ENCODE measurements at places on chromosomes 12 and 14.
A peak's percentile ranks its signal among the peaks of the same experiment; 100 is the strongest.

DNA sequence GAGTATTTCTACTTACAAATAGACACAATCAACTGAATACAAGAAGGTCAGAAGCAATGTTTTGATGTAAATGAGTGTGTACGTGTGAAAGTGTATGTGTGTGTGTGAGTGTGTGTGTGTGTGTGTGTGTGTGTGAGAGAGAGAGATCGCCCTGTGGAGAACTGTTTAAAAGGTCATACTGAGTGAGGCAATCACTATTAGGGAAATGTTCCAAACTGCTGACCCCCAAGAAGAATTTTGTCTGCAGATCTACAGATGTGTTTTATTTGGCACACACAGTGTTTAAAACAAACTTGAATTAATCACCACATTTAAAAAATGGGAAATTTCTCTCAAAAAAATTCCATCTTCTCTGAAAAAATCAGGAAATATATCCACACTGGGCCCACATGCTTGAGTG lies 1069.1 kb downstream of the SLC6A15 start:
- DNase-seq: peak; percentile 54

DNA sequence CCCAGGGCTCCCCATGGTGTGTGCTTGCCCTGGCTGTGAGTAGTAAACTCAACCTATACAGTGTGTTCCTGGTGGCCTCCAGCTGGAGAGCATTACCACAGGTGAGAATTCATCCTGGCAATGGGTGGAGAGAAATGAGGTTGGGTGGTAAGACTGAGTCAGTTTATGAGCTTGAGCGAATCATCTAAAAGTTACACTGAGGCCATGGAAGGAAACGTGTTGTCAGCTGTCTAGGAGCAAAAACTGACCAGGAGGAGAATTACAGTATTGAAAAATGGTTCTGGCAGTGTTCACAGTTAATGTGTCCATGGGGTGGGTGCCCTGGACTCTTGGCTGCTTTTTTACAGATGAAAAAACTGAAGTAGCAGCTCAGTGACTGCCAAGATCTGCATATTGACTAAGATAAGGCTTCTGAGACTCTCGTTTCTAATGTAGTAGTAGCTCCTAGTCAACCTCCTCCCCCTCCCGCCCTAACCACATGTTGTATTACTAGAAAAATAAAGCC lies 202.0 kb upstream of the AMIGO2 start:
- DNase-seq: peak; percentile 70

- no peak for DNase-seq
Measured at GRCh38 chr14:73610687-73611086, 1.6 kb upstream of the ACOT6 start.

GRCh38 chr12:77493302-77494168 lies 337.2 kb upstream of the NAV3 start:
- DNase-seq: no peak

DNA sequence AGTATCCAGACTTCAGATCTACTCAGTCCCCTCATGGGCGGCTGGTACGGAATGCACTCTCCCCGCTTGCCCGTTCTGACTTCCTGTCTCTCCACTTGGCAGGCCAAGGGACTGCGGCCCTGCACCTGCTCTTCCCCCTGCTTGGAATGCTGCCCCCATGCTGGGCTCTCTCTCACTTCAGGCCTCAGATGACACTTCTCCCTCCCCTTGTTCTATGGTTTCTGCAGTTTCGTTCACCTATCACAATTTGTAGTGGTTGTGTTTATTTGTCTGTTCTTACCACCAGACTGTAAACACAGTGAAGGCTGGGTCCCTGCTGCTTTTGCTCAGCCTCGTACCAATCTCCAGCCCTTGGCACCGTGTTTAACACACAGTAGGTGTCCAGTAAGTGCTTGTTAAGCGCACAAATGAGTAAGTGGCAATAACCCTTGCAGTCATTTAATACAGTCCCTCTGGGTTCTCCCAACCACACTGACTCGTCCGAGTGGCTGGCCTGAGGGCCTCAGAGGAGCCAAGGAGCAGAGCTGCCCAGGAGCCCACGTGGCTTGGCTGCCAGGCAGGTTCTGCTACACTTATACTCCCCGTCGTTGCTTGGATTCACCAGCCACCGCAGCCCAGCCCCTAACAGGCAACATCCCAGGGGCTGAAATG lies 11.8 kb downstream of the SLC6A12 start:
- no peak for DNase-seq

DNA sequence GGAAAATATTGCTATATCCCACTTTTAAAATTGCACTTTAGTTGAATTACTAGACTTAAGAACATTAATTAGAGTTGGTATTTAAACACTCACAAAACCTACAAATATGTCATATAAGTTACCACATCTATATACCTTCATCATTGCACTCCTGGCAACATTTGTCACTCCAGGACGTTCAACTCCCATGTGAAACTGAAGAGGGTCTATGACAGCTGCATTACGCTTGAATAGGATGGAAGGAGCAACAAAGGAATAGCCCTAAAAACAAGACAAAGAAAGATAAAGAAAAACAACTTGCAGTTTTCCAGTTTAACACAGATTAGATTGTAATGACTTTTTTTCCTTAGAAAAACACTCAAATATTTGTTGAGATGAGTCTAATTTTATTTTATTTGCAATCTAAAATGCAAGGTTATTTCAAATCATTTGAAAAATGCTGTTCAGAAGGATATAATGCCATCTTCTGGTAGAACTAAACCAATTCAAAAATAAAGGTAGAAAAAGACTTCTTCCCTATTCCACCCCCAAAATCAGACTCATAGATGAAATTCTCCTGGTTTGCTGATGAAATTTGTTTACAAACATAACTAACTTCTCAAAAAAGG lies 84.3 kb upstream of the TTC7B start:
- DNase-seq: no peak

GRCh38 chr12:33253178-33253577 lies 186.4 kb downstream of the SYT10 start:
- no peak for DNase-seq

DNA sequence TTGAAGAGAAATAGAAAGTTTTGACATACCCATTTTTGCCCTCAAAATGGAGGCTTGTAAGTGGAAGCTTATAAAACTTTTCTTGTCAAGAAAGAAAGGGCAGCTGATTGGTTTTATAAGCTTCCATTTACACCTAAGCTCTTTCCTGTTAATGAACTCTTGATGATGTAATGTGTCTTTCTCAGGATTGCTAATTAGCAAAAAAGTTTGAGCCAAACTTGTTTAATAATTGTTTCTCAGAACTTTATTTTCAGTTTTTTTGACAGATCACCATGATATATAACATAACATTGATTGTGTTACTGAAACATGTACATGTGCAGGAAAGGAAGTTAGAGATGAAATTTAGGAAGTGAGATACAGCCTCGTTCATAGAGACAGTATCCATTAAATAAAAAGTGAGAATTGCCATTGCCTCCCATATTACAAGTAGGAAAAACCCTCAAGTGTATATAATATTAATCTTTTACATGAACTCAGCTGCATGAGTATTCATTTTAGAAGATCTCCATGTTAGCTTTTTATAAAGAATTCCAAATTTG lies 26.8 kb downstream of the RIC8B start:
- no peak for DNase-seq

All from brain microvascular endothelial cell (primary cell).